ENCODE measurements at places on chromosomes 2 and 18. TPM values are rescaled to one million over a fixed set of nuclear protein-coding genes. Genes with fewer than 3 reads are reported as not detected.

The PLGLB1 gene
- total RNA-seq = 2.3 TPM

The SP140 gene
- total RNA-seq = 77.7 TPM

The IL1R2 gene
- total RNA-seq = 10.7 TPM

The TUBA3D gene
- total RNA-seq = not detected

The HOXD9 gene
- total RNA-seq = not detected

The CCDC150 gene
- 24.0 TPM for total RNA-seq

The RASGRP3 gene
- 2.5 TPM for total RNA-seq

The AKAIN1 gene
- not detected for total RNA-seq

The GPR39 gene
- not detected for total RNA-seq

The UGT1A5 gene
- not detected for total RNA-seq

The MC2R gene
- total RNA-seq = not detected

The ABCB11 gene
- total RNA-seq = not detected

The RGPD3 gene
- not detected for total RNA-seq

The TMEM150A gene
- 3.1 TPM for total RNA-seq

The MIB1 gene
- total RNA-seq = 32.5 TPM

The VIL1 gene
- total RNA-seq = not detected

The MYO3B gene
- total RNA-seq = 0.27 TPM

The MRPS5 gene
- total RNA-seq = 102 TPM

The SPP2 gene
- not detected for total RNA-seq

The ARHGEF33 gene
- total RNA-seq = 0.19 TPM

Data from activated naive CD4-positive, alpha-beta T cell treated with anti-CD3 and anti-CD28 coated beads, Interleukin-2, amount 50 U/mL, for 72 hours (primary cell).